CMK (cell line): ENCODE measurements at places on chromosomes 2 and 18.

GRCh38 chr2:29343830-29344229 lies 228.6 kb downstream of the CLIP4 start:
- no peak for DNase-seq

DNA sequence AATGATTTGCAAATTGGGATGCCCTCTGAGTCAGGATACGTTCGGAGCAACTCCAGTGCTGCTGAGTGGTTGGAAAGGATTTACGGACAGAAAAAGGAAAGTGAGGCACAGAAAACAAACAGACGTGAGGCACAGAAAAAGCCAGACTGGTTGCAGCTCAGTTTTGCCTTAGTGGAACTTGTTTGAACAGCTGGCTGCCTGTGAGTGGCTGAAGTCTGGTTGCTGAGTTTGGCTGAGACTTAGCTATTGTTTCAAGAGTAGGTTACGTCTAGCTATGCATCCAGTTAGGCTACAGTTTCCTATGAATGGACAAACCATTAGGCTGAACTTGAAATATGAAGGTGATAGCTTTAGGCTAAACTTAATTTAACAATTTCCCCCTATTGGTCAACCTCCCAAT lies 256.6 kb downstream of the VAPA start:
- no peak for DNase-seq

- no peak for DNase-seq
Observed at GRCh38 chr18:35971661-35972196, 750 bp upstream of the RMP24 start.

GRCh38 chr18:61173554-61173953 lies 159.7 kb upstream of the CDH20 start:
- DNase-seq, result no peak

DNA sequence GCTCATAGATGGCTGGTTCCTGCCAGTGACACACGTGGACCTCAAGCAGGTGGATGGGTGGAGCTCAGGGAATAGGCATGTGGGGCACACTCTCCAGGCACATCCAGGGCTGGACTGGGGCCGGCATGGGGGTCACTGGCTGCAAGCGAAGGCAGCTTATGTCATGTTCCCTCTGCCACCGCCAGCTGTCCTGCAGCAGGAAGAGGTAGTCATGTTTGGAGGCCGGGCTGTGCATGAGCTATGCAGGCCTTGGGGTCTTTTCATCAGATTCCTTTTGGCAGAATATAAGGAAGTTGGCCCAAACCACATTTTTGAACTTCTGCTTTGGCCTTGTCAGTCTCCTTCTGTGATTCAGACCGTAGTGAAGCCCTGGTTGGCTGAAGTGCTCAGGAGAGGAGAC lies 61.5 kb downstream of the AGAP1 start:
- DNase-seq, result peak; percentile 27

DNA sequence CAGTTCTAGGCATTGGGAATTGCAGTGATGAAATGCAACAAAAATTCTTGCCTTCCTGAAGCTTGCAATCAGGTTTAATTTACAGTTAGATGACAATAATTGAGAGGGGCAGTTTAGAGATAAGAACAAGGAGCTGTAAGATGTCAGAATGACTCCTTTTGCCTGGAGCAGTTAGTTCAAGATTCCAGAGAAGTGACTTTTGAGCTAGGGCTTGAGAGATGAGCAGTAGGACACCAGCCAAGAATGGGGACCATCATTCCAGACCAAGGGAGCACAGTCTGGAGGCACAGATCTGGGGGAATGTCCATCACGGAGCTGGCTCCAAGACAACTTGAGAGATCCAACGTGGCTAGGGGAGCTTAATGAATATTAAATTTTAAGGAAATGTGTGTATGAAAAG lies 26.8 kb downstream of the CACNB4 start:
- no peak for DNase-seq

DNA sequence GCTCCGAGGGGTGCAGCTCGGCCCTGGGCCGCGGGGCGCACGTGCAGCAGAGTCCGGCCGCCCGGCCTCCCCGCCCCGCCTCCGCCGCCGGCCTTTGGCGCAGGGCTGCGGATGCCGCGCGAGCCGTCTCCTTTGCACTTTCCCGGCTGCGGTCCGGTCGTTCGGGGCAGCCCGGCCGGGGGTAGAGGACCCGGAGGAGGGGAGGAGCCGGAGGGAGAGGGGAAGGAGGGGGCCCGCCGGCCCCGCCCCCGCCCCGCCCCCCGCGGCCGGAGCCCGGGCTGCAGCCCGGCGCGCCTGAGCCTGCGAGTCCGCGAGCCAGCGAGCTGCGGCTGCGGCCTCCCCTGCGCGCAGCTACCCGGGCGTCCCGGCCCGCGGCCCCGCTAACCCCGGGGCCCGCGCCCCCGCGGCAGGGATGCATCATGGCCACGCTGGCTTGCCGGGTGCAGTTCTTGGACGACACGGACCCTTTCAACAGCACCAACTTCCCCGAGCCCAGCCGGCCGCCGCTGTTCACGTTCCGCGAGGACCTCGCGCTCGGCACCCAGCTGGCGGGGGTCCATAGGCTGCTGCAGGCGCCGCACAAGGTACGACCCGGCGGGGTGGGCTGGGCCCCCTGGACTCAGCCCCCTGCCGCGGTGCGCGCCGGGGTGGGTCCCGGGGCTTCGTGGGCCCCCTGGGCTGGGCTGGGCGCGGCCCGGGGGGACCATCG lies at the start of gene FHOD3:
Gene FHOD3, plus strand, starts transcription at position 297 of the 709 bp plus-strand sequence. Its CDS starts 123 bp downstream, at position 420.
- no peak for DNase-seq

DNA sequence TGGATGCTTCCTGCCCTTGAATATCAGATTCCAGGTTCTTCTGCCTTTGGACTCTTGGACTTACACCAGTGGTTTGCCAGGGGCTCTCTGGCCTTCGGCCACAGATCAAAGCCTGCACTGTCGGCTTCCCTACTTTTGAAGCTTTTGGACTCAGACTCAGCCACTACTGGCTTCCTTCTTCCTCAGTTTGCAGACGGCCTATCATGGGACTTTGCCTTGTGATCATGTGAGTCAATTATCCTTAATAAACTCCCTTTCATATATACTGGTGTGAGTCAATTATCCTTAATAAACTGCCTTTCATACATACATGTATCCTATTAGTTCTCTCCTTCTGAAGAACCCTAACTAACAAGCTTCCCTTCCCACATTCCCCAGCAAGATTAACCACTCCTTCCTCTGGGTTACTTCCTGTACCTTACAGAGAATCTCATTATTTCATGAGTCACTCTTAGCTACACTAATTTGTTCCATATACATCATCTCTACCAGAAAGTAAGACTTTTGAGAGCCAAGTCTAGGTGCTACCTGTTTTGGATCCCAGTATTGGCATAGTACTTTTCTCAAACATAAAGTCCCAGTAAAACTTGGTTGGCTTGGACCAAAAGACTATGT lies 31.3 kb upstream of the LRATD1 start:
- DNase-seq, result no peak

GRCh38 chr18:76494231-76495005 lies 624 bp downstream of the ZNF516 start:
- DNase-seq, result no peak

- DNase-seq, result no peak
Observed at GRCh38 chr18:49227441-49228165, 232.8 kb downstream of the DYM start.

- no peak for DNase-seq
Observed at GRCh38 chr18:8724452-8724851, 19.1 kb downstream of the MTCL1 start.

DNA sequence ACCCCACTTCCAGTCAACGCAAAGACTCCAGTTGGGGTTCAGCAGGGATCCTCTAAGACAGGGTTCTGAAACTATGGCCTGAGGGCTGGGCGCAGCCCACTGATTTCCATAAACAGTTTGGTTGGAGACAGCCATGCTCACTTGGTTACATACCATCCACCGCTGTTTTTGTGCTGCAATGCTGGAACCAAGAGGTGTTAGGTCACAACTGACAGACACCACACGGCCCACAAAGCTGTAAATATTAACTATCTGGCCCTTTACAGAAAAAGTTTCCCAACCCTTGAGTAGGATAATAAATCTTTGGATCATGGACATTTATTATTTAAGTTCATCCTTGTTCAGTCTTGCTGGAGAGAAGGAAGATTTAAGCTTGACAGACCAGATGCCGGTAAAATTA lies 8.4 kb upstream of the CD226 start:
- DNase-seq, result no peak

GRCh38 chr18:75309564-75309963 lies 99.0 kb downstream of the TSHZ1 start:
- DNase-seq, result no peak

DNA sequence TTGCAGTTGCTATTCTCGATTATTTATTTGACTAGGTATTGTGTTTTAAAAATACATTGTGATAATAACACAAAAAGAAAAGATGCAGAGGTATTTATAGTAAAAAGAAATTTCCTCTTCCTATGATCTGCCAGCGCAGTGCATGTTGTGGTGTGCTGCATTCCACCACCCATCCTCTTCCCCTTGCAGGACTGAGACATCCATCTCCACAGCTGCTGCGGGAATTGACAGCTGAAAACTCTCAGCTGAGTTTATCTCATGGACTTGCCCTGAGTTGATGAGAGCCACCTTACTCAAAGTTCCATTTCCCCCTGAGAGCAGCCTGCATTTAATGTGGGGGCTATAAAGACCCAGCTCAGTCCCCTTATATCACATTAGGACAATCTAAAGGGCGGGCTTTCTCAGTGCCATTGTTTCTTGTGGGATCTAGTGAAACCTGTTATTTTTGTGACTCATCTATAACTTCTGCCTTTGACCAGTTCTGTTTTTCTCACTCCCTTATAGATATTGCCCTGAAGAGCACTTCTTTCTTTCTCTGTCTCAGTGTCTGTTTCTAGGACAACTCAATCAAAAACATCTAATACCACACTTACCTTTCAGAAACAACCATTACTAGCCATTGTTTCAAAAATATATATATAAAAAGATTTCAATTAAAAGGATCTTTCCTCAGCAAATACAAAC lies 698.5 kb downstream of the NR4A2 start:
- DNase-seq, result no peak

DNA sequence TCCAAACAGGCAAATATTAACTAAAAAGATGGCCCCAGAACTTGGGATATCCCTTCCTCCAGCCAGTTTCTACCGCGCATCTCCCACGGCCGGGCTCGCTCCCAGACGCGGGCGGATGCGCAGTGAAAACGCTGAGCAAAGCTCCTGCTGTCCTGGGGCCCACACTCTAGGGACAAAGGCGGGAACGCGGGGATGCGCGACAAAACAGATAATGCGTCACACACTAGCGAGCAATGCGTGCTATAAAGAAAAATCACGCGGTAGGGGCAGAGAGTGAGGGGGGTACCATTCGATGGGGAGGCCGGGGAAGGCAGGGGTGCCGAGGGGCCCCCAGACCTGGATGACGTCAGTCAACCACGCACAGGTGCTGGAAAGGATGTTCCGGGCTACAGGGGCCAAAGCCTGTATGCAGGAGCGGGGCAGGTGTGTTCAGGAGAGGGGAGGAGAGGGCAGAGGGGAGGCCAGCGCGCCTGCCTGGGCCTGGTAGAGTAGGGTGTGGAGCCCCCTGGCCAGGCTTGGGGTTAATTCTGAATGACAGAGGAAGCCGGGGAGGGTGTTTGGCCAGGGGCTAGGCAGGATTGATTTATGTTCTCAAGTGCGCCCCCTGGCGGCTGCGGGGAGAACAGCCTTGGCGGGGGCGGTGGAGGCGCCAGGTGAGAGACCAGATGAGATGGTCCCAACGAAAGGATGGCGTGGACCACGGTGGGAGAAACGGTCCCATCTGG lies 14.9 kb upstream of the ITM2C start:
- DNase-seq, result no peak

GRCh38 chr2:237665713-237666143 lies 38.3 kb downstream of the LRRFIP1 start:
- DNase-seq, result no peak

DNA sequence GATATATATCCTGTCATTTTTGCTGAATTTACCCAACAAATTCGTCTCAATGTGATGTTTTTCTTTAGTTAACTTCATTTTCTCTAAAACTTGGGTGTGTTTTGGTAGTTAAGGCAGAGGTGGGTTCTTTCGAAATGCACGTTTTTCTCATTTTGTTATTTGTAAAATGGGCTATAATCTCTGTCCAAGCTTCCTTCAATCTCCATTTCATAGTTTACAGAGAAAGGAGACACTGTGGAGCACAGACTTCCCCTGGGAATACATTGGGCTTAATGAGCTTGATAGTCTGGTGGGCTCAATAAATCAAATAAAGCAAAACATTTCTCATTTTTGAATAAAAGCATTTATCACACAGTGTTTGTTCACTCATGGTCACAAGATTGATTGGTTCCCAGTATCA lies 145.1 kb downstream of the AGPS start:
- DNase-seq, result no peak

DNA sequence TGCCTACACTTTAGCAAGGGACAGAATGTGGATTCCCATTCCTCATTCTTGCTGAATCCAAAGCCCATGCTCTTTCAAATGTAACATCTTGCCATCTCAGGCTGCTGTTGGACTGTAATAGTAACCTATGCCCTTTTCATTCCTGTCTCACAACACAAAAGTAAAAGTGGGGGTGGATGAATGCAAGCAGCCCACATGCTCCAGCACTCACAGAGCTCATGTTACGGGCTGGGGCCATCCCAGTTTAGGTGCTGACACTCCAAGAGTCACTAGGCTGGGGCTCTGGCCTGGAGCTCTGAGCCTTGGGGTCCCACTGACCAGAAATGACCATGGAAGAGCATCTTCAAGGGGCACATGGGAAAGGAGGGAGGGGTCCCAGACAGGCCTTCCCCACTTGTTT lies 47.6 kb downstream of the CCBE1 start:
- DNase-seq, result no peak

GRCh38 chr18:35436076-35436649 lies 59.0 kb upstream of the ZNF396 start:
- no peak for DNase-seq

DNA sequence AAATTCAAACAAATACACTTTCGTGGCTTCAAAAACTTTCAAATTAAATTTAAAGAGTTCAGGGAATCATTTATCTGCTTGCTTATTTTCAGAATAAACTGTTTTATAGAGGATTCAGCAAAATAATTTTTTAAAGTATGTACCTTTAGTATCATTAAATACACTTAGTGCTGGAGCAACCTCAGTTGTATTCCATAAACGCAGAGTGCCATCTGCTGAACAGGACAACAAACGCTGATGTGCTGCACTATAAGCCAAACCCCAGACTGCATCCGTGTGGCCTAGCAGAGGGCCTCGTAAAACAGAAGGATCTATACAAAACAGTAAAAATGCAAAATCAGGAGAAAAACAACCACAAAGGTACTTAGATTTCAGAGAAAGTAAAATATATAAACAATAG lies 108.6 kb downstream of the STRN start:
- DNase-seq, result no peak

GRCh38 chr2:227118353-227118752 lies 45.7 kb downstream of the COL4A4 start:
- DNase-seq, result no peak
